Head of caudate nucleus (tissue), 42 donors: ENCODE measurements at places on chromosomes 12 and 14.
A peak's percentile ranks its signal among the peaks of the same experiment; 100 is the strongest.

GRCh38 chr14:71322655-71323250, 415.5 kb downstream of the PCNX1 start:
- DNase-seq: no peak

DNA sequence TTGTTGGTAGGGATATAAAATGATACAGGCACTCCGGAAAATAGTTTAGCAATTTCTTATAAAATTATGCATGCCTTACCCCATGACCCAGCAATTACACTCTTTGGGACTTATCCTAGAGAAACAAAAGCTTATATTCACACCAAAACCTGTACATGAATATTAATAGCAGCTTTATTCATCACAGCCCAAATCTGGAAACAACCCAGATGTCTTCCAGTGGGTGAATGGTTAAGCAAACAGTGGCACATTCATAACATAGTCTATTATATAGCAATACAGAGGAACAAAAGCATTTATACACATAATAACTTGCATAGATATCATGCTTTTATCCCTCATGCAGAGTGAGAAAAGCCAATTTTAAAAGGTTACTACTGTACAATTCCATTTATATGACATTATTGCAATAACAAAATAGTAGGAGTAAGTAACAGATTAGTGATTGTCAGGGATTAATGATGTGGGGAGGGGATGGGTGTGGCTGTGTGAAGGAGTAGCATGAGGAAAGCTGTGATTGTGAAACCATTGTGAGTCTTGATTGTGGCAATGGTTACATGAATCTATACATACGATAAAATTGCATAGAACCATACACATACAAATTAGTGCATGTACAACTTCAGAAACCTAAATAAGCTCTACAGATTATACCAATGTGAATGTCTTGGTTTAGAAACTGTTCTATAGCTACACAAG, 363.1 kb upstream of the OR4E1 start:
- DNase-seq: no peak

DNA sequence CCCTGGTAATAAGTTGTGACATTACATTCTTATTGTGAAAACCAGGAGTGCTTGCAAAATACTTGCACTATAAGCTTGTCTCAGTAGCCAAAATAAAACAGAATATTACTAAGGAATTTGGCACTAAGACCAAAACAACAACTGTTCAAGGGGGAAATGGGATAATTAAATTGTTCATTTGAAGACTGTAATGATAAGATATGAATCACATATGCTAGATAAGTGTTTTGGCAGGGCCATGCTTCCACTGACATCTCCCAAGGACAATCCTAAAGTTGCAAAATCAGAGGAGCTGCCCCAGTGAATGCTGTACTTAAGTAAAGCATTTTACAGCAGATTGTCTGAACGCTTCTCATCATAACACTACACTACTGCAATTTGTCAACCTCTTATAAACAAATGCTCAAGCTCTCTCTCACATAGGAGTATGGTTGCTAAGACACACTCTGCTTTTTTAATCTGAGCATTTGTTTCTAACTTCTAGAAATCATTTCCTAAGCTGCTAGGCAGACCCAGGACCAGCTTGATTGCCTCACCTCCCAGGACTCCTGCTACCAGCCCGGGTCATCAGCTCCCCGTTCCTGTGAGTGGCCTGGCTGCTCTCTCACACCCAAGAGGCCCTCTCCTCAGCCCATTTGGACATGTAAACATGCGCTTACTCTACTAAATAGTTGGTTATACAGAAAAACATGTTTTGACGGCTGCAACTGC, 191.5 kb downstream of the PAX9 start:
- DNase-seq: no peak

- no peak for DNase-seq
These were observed 2.7 kb downstream of the GALNT9 start for GRCh38 chr12:132326646-132327045.

DNA sequence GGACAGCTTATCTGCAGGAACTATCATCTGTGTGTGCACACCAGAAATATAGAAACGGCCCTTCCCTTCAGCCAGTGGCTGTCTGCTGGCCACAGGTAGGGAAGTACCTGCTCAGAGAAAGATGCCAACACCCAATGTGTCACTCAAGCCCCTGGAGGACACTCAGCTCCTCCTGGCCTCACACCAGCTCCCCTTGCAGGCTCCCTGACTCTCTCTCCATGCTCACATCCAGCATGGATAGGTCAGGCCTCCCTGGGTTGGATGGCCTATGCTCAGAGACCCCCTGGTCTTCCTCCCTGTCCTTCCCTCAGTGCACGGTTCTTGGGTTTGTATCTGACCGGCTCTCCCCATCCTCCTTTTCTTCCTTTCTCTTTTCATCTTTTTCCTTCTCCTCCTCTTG, 202.1 kb downstream of the BCL11B start:
- DNase-seq: no peak

DNA sequence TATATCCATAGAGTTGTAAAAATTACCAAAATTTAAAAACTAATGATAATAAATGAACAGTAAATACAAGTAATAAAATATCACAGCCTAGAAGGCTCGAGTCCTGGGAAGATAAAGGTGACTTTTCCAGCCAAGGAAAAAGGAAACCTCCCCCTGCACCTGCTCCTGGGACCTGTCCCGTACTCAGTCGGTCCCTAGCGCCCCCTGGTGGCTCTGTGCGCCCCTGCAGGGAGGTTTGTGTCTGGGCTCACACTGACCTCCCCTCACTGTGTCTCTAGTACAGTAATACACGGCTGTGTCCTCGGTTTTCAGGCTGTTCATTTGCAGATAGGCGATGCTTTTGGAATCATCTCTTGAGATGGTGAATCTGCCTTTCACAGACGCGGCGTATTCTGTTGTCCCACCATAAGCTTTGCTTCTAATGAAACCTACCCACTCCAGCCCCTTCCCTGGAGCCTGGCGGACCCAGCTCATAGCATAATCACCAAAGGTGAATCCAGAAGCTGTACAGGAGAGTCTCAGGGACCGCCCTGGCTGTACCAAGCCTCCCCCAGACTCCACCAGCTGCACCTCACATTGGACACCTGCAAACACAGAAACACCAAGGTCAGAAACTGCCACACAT, 1030.4 kb downstream of the TMEM121 start:
- DNase-seq: peak; percentile 3

- no peak for DNase-seq
These were observed 28.3 kb downstream of the SLC5A8 start for GRCh38 chr12:101181776-101182175.

GRCh38 chr12:12992418-12993130, 7.5 kb downstream of the HEBP1 start:
- peak; percentile 22 for DNase-seq

DNA sequence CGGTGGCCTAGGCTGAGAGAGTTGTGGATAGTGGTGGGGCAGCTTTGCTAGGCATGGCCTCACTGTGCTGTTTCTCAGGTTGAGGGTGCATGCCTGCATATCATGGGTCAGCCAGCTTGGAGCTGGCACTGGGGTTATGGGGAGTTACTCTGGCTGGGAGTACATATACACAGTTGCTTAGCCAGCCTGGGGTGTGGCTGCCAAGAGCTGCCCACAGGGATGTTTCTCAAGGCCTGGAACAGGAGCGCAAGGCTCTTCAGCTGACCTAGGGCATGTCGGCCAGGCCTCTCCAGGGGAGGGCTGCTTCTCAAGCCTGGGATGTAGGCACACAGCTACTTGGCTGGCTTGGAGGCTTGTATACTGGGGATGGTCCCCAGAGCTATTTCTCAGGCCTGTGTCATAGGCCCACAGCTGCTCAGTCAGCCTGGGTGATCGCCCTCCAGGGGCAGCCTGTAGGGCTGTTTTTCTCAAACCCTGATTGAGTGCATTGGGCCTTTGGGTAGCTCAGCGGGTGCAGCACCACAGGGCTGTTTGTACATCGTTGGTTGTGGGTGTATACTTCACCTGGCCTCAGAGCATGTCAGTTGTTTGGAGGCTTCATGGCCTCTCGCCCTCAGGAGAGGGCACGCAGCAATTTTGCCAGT, 114.9 kb downstream of the METTL25 start:
- no peak for DNase-seq

DNA sequence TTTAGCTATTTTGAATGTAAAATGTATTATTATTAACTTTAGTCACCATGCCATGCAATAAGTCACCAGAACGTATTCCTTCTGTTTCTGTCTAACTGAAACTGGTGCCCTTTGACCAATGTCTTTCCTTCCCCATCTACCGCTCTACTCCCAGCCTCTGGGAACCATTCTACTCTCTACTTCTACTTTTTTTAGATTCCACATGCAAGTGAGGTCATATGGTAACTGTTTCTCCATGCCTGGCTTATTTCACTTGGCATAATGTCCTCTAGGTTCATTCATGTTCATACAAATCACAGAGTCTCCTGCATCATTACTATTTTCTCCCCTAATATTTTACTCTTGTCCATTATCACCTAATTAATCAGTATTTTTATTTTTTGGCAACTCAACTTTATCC, 160.1 kb downstream of the TMX1 start:
- DNase-seq: no peak

DNA sequence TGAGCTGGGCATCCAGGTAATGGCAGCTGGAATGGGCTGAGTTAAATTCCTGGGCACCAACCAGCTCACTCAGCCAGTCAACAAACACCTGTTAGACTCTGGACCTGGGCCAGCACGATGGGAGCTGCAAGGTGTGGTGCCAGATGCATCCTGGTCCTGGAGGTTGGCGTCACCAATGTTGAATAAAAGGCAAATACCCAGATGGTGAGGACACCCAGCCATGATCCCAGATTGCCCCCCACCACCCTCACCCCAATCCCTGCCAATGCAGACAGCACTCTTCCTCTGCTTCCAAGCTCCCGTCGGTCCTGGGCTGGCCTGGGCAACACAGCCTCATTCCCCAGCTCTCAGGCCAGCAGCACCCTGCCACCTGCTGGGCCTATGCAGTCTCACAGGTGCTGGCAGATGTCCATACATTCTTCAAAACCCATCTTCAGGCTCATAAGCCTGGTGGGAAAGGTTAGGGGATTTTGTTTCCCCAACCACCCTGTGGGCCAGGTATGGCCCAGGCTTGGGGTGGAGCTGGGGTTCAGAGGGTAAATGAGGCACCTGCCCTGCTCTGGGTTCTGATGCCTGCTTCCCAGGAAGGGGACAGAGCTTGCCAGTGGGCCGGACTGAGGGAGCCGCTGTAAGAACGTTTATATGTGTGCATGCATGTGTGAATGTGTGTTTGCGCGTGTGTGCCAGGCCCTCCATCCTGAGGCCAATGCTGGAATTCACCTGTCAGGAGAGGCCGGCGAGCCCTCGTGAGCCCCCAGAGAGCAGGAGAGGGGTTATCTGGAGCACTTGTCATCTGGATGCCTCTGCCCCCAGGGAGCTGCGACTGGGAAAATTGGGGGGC, 58.0 kb downstream of the LGMN start:
- DNase-seq: no peak

DNA sequence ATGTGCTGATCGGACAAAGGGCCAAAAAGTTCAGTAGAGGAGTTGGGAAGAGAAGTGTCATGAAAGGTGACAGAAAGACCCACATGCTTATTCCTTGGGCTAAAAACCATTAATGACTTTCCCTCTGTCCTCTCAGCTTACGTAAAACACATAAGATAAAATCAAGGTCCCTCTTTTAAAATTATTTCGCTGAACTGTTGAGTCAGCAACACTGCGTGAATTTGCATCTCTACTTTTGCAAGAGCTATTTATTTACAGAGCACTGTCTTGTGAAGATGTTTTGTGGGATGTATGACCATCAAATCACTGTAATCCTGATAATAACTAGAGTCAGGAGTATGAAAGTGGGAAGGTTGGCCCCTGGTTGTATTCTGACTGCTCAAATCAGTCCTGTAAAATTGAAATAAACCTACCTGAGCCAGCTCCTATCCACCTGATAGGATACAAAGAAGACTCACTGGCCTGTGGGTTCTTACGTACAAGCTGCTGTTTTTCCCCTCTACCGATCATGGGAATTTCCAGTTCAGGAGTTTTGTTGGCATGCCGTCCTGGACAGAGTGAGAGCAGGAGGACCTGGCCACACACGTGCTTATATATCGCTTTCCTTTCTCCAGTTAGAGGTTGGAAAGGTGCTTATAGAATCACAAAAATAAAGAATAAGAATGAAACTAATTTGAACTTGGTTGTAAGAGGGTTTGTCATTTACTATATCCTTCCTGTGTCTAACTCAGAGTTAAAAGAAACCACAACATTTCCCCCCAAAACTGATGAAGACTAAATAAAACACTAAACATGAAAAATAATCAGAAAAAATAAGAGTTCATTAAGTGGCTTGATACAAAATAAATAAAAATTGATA, 42.9 kb downstream of the IFNG-AS1 start:
- DNase-seq: no peak

DNA sequence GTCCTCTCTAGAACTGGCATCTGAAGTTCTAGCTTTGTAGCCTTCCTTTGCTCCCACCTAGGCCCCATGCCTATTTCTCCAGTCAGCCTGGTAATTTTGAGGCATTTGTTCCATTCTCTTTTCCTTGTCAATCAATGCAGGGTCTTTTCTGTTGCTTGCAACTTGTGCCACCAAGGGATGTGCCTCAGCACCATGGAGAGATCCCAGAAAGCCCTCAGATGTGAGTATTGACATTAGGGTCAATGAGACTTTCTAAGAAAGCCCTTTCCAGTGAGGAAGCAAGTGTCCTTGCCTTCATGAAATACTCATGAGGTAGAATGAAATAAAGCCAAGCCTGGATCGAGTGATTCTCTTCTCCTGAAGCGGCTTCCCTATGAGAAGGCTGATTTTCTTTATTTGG, 213.9 kb downstream of the SLC15A4 start:
- DNase-seq: no peak
